ENCODE measurements at places on chromosomes 6 and 20. TPM values are rescaled to one million over a fixed set of nuclear protein-coding genes. Genes with fewer than 3 reads are reported as not detected.
A peak's percentile ranks its signal among the peaks of the same experiment; 100 is the strongest.

DNA sequence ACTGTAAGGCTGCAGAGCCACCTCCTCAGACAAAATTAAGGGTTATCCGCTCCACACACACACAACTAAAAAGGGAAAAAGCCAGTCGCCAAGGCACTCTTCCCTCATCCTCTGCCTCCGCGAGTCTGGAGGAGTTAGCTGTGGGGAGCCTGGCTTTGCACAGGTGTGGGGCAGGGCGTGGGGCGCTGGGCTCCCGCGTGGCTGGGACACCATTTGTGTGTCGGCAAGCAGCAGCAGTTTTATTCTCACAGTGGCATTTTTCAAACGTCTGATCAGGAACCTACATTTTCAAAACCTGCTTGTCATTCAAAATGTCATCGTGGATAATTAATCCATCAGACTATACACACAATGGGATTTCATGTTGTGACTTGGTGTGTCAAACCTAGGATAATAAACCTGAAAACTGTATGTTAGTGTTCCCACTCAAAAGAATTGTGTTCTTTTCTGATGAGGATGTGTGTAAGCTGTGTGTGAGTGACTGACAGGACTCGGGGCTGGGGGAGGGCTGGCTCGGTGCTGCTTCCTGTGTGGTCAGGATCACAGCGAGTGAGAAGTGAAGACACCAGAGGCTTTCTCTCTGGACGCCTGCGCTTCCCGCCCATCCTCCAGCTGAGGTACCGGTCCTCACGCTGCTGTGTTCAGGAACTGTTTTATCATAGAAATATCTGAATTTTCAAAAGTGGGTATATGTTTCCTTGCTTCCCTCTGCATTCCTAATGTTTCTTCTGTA is 83.1 kb downstream of the IRF4 start:
- H3K27me3 ChIP-seq = peaks cover 18% of the 10 kb centered on the region
- H3K4me3 ChIP-seq = no peak overlapping the region

DNA sequence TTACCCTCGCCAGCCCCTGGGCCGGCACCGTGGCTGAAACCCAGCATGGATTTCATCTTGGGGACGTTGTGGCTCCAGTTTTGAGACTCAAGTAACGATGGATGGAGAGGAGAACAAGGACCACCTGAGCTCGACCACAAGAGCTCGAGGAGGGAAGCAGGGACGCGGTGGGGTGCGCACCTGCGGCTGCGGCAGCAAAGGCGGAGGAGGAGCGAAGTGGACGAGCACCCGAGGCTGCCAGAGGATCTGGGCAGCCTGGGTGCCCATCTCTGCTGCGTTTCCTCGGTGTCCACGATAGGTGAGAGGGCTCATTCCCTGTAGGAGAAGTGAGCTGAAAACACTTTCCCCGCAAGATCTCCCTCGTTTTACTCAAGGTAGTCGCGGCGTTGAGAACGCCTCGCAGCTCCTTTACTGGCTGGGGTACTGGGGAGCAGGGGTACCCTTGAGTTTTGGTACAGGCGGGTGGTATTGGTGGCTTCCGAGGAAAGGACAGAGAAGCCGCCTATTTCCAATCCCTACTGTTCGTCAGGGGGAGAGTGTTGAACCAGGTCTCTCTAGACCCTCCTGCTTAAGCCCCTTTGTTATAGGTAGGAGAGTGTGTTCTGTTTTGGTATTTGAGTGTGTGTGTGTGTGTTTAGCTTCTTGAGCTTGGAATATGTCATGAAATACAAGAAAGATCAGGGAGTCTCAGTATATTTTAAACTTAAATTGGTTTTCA is 137.7 kb downstream of the TRIM27 start:
- H3K36me3 ChIP-seq = no peaks in the 10 kb centered on the region
- H3K4me3 ChIP-seq = no peak overlapping the region
- peaks cover 95% of the 10 kb centered on the region for H3K27me3 ChIP-seq
- peaks cover 2% of the 10 kb centered on the region for H3K4me1 ChIP-seq
- H3K27ac ChIP-seq = no peak overlapping the region
- no peak for DNase-seq

DNA sequence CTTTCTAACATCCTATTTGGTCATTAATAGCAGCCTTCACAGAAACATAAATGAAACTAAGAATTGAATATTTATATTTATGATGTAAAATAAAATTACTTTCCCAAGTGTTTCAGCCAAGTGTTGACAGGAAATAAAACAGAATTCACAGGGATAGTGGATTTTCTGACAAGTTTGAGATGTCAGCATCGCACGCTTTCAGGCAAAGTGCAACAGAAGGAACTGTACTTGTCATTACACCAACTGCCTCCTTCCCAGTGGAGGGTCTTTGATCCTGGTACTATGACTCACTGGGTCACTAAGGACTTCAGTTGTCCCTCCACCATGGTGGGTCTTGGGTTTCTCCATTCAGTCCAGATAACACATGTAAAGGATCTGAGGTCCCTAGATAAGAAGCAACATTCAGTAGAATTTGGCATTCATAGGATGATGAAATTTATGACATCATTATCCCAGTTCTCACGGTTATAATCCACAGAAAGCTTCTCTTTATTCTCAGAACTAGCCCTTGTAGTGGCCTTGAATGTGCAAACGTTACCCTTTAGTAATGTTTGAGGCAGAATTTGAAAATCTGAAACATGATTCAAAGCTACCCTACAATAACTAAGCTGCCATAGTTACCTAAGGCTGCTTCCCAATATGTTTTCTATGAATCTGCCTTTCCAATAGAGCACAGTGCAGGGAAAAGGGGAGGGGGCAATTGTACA is 3.8 kb upstream of the TNFAIP3 start:
- DNase-seq = no peak
- H3K4me3 ChIP-seq = no peak overlapping the region
- no peak overlapping the region for H3K27ac ChIP-seq
- no peaks in the 10 kb centered on the region for H3K36me3 ChIP-seq

- no peak overlapping the region for H3K4me3 ChIP-seq
- H3K27ac ChIP-seq = no peak overlapping the region
- peaks cover 14% of the 10 kb centered on the region for H3K4me1 ChIP-seq
- no peaks in the 10 kb centered on the region for H3K27me3 ChIP-seq
- peaks cover 5% of the 10 kb centered on the region for H3K36me3 ChIP-seq
Measured at GRCh38 chr20:5785146-5785545, 34.9 kb downstream of the SHLD1 start.

GRCh38 chr6:163392533-163392932 is 22.0 kb upstream of the QKI start:
- no peaks in the 10 kb centered on the region for H3K27me3 ChIP-seq
- no peak for DNase-seq
- peaks cover 17% of the 10 kb centered on the region for H3K4me1 ChIP-seq
- no peaks in the 10 kb centered on the region for H3K36me3 ChIP-seq
- no peak overlapping the region for H3K27ac ChIP-seq

DNA sequence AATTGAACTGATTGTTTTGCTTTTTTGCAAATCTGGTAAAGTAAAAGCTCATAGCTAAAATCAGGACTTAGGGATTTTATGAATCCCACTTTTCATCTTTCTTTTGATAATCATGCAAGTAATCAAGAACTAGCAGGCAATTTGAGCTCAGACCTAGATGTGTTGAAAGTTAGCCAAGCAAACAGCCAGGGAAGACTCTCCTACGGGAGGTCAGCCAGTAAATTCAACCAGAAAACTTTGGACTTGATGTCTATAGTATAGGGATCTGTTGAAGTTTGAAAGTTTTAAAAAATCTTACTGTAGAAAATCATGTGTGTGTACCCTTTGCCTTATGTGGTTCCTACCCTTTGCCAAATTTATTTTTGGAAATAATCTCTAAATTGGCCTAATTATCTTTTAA is 95.0 kb upstream of the TPD52L1 start:
- H3K4me3 ChIP-seq = no peak overlapping the region
- H3K27me3 ChIP-seq = no peaks in the 10 kb centered on the region
- H3K4me1 ChIP-seq = no peaks in the 10 kb centered on the region

DNA sequence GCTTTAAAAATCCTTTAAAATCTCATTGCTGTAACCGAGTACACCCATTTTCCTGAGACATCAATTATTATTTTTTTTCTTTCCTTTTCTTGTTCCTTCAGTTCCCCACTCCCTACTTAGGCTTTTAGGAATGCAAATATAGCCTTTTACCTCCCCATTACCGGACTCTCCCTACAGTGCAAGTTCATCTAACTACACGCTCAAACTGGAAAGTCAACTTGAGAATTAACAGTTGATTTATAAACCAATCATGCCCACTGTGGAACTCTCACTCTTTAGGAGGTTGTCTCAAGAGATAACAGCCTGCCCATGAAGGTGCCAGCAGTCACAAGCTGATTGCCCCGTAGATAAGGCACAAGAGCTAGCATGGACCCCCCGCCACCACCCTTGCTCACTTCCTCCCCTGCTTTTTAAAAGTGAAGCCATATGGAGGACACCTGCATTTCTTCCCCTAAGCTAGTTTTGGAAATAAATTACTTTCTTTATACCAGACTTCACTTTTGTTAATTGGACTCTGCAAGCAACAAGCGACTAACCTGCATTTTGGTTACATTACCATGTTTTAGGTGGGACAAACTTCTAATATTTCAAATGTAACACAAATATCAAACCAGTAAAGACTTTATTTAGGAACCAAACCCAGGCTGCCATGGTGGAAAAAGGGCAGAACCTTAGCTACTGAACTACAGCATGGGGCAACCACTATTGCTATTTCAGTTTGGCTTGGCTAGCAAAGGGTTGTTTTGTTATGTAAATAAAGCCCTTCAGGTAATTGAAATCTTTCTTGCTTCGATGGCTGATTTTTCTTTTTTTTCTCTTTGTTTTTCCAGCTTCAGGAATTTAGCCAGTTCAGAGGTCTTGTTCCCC is 34.9 kb downstream of the UBD start:
- H3K4me3 ChIP-seq = no peak overlapping the region
- no peaks in the 10 kb centered on the region for H3K36me3 ChIP-seq
- peaks cover 2% of the 10 kb centered on the region for H3K27me3 ChIP-seq
- H3K4me1 ChIP-seq = peaks cover 2% of the 10 kb centered on the region

DNA sequence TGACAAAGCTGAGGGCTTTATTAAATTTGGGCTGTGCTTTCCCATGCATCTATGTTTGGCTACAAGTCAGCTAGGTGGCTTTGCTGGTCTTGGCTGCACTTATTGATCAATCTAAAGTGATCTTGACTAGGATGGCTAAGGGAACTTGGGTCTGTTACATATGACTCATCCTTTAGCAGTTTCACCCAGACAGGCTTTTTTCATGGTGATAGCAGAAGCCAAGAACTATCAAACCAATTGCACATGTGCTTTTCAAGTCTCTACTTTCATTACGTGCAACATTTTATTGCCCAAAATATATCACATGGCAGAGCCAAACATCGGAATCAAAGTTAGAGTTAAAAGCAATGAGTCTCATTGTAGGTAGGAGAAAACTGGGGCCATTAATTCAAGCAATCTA is 626.3 kb downstream of the TENT5A start:
- DNase-seq = no peak
- H3K27ac ChIP-seq = no peak overlapping the region
- no peaks in the 10 kb centered on the region for H3K4me1 ChIP-seq
- no peaks in the 10 kb centered on the region for H3K36me3 ChIP-seq
- H3K4me3 ChIP-seq = no peak overlapping the region

DNA sequence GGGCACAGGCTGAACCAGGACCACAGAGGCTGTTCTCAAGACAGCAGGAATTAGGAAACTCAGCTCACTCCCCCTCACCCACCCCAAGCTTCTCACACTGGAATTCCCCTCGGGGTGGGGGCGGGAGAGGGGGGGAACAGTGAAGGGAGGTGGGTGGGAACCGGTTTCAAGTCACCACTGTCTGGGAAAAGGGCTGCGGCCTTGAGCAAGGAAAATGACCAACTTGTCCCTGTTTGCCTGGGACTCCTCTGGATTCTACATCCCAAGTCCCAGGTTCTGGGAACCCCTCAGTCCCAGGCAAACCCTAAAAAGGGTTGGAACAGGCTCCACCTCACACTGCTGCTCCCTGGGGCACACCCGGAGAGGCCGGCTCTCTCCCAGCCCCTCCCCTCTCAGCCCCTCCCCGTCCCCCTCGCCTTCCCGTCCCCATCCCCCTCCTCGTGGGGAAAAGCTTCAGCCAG is 230.7 kb downstream of the TFAP2C start:
- no peaks in the 10 kb centered on the region for H3K36me3 ChIP-seq
- peaks cover 51% of the 10 kb centered on the region for H3K27me3 ChIP-seq
- DNase-seq = no peak
- H3K4me3 ChIP-seq = no peak overlapping the region
- H3K27ac ChIP-seq = no peak overlapping the region

GRCh38 chr6:29982097-29982496 is 39.8 kb downstream of the HLA-A start:
- peaks cover 20% of the 10 kb centered on the region for H3K27me3 ChIP-seq
- H3K27ac ChIP-seq = no peak overlapping the region
- peaks cover 4% of the 10 kb centered on the region for H3K4me1 ChIP-seq
- no peak for DNase-seq
- no peak overlapping the region for H3K4me3 ChIP-seq

DNA sequence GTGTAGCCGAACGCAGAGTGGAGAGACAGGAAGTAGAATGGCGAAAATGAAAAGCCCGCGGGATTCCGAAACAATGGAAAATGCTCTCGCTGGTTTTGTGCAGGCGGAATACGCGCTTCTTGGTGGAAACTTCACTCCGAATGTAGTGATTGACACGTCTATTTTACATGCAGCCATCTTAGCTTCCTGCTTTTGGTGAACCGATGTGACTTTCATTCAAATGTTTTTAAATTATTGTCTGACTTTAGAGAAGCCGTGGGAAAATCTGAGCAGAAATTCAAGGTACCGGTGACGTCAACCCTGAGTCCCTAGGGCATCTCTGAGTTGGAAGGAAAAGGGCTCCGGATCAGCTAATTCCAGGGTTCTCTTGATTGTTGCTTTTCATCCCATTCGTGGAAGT is 11.4 kb downstream of the GPX5 start:
- no peak for DNase-seq
- no peaks in the 10 kb centered on the region for H3K36me3 ChIP-seq
- peak overlapping the region; percentile 90 for H3K27ac ChIP-seq

- no peaks in the 10 kb centered on the region for H3K36me3 ChIP-seq
- H3K4me3 ChIP-seq = no peak overlapping the region
- H3K27me3 ChIP-seq = peaks cover 3% of the 10 kb centered on the region
Measured at GRCh38 chr6:25165177-25165576, 114.0 kb upstream of the CARMIL1 start.

- no peaks in the 10 kb centered on the region for H3K36me3 ChIP-seq
- H3K27me3 ChIP-seq = peaks cover 64% of the 10 kb centered on the region
- no peak overlapping the region for H3K27ac ChIP-seq
- no peak for DNase-seq
- peaks cover 1% of the 10 kb centered on the region for H3K4me1 ChIP-seq
- H3K4me3 ChIP-seq = no peak overlapping the region
Measured at GRCh38 chr20:59378396-59378795, 78.0 kb downstream of the EDN3 start.

GRCh38 chr6:138593124-138593877 is 94.0 kb upstream of the NHSL1 start:
- H3K4me3 ChIP-seq = no peak overlapping the region
- H3K36me3 ChIP-seq = no peaks in the 10 kb centered on the region
- H3K4me1 ChIP-seq = peaks cover 18% of the 10 kb centered on the region
- DNase-seq = no peak
- H3K27me3 ChIP-seq = no peaks in the 10 kb centered on the region

- H3K36me3 ChIP-seq = peaks cover 10% of the 10 kb centered on the region
- peaks cover 16% of the 10 kb centered on the region for H3K4me1 ChIP-seq
- DNase-seq = peak; percentile 43
- peak overlapping the region; percentile 99 for H3K27ac ChIP-seq
- H3K4me3 ChIP-seq = peak overlapping the region; percentile 98
Measured at GRCh38 chr20:45933266-45934045, 1.0 kb upstream of the PCIF1 start.

The SPTLC3 gene
- total RNA-seq = 42.7 TPM

The XPO5 gene
- total RNA-seq = 64.0 TPM

The KIF25 gene
- total RNA-seq = not detected

The CLPSL2 gene
- not detected for total RNA-seq

The RIPPLY2 gene
- not detected for total RNA-seq

The TFAP2B gene
- total RNA-seq = 1.8 TPM

The HLA-DOA gene
- total RNA-seq = 5.6 TPM

The NINL gene
- total RNA-seq = 125 TPM

The KCNK15 gene
- total RNA-seq = 0.27 TPM

The BCAS4 gene
- total RNA-seq = 8.5 TPM

The FRK gene
- total RNA-seq = 8.6 TPM

The UST gene
- total RNA-seq = 2.9 TPM

All from progenitor cell of endocrine pancreas (in vitro differentiated cells).